Activated CD4-positive, alpha-beta memory T cell treated with anti-CD3 and anti-CD28 coated beads, Interleukin-2, amount 10 ng/mL, durations not matched to agents 7 days and 5 days (primary cell): ENCODE measurements at places on chromosomes 11 and 22. TPM values are rescaled to one million over a fixed set of nuclear protein-coding genes. Genes with fewer than 3 reads are reported as not detected.

IFITM5 gene
- not detected for total RNA-seq

SEC14L3 gene
- total RNA-seq = not detected

BTBD10 gene
- 26.0 TPM for total RNA-seq

NCAPD3 gene
- 94.4 TPM for total RNA-seq

C11orf42 gene
- total RNA-seq = not detected

SPTBN2 gene
- 0.18 TPM for total RNA-seq

TTC28 gene
- total RNA-seq = 1.4 TPM

CPT1B gene
- total RNA-seq = 60.9 TPM

SGSM1 gene
- total RNA-seq = 0.93 TPM
